Spleen (tissue), 13 donors: ENCODE measurements at places on chromosomes 4 and X. TPM values are rescaled to one million over a fixed set of nuclear protein-coding genes. Genes with fewer than 3 reads are reported as not detected.

STBD1 gene
- total RNA-seq, result 2.1 TPM

DOCK11 gene
- total RNA-seq, result 49.6 TPM

- no peak for DNase-seq
- H3K4me3 ChIP-seq, result no peak overlapping the region
- no peak overlapping the region for H3K27ac ChIP-seq
- H3K4me1 ChIP-seq, result no peaks in the 10 kb centered on the region
- H3K27me3 ChIP-seq, result no peaks in the 10 kb centered on the region
Observed at GRCh38 chr4:109266891-109267290, 35.6 kb downstream of the COL25A1 start.

DNA sequence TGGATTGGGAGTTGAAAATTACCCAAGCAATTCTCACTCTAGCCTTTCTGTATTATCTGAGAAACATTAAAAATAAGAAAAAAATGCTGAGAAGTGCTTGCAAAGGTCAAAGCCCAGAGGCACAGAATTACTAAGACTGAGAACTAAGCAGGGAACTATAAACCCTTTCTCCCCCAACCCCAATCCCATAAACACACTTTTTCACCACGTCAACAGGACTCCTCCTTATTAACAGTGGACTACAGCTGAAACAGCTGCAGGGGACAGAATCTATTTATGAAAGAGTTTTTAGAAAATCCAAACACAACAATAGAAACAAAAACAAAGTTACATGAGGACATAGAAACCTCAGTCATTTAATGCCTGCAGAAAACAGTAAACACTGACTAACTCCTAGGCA is 984.1 kb downstream of the TRAM1L1 start:
- no peaks in the 10 kb centered on the region for H3K4me1 ChIP-seq
- no peak for DNase-seq
- H3K4me3 ChIP-seq, result no peak overlapping the region
- H3K27me3 ChIP-seq, result no peaks in the 10 kb centered on the region
- H3K36me3 ChIP-seq, result no peaks in the 10 kb centered on the region

DNA sequence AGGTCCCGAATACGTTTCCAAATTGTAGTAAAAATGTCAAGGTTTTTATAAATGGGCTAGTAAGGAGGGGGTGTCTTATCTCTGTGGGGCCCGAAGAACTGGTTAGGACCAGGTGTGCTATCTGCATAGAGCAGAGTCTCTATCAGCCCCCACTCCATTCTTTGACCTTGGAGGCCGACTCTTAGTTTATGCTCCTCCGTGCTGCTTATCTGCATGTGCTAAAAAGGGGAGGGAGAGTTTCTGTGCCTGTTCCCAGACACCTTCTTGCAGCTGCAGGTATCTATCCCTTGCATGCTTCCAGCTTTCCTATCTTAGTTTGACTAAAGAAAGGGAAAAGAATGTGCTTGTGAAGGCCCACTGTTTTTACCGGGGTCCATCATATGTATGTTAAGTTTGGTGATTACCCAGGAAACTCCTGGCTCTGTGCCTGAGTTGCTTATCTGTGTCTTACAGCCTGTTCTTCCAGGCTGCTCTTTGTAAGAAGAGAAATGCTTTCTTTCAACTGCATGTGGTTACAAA is 28.6 kb upstream of the NAF1 start:
- no peaks in the 10 kb centered on the region for H3K4me1 ChIP-seq
- no peak overlapping the region for H3K27ac ChIP-seq
- no peak overlapping the region for H3K4me3 ChIP-seq
- no peak for DNase-seq
- H3K36me3 ChIP-seq, result no peaks in the 10 kb centered on the region
